NCI-H446 treated with DMSO at 0.1 percent for 48 hours (cell line): ENCODE measurements at places on chromosomes 12 and 14.

DNA sequence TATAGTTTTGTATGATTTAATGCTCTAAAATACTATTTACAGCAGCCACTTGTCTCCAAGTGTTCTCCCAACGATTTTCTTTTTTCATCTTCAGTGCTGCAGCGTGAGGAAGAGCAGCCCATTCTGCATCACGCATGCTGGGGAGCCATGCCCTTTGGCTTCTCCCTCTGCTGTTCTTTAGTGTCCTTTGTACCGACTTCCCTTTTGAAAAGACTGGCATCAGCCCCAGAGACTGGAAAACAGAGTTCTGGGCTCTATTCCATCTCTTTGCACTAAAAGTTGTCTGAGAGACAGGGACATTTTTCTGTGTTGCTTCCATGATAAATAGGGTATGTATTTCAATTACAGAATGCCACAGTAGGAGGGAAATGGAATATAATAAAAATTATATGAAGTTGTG is 105.1 kb downstream of the RERG start:
- DNase-seq, result peak; percentile 36

DNA sequence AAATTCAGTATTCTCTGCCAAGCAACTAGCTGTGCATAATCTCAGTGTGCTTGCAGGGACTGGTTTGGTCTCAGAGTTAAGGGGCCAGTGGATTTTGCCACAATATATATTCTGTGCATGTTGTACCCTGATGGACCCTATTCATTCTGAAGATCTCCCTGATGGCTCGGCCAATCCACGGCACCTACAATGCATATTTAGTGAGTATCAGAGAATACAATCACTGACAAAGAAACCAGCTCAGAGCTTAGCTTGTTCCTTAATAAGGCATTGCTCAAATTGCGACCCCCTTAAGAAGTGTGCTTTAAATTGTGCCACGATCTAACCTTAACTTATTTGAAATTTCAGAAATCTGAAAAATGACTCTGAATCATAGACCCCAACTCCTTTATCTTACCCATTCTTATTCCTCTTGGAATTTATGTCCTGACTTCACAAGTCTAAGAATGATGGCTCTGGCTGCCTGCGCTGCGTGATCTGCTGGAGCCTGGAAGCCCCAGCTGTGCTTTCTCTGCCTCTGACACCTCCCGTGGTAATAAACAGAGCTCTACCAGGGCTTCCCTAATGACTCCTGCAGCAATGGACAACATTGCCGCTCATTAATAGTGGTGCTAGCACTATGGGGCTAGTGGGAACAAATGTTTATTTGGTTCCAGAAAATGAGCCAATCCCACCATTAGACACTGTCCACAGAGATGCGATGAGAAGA is 9.0 kb upstream of the DCAF4 start:
- no peak for DNase-seq

GRCh38 chr12:66036317-66036716 is 94.2 kb downstream of the LLPH start:
- peak; percentile 56 for DNase-seq

DNA sequence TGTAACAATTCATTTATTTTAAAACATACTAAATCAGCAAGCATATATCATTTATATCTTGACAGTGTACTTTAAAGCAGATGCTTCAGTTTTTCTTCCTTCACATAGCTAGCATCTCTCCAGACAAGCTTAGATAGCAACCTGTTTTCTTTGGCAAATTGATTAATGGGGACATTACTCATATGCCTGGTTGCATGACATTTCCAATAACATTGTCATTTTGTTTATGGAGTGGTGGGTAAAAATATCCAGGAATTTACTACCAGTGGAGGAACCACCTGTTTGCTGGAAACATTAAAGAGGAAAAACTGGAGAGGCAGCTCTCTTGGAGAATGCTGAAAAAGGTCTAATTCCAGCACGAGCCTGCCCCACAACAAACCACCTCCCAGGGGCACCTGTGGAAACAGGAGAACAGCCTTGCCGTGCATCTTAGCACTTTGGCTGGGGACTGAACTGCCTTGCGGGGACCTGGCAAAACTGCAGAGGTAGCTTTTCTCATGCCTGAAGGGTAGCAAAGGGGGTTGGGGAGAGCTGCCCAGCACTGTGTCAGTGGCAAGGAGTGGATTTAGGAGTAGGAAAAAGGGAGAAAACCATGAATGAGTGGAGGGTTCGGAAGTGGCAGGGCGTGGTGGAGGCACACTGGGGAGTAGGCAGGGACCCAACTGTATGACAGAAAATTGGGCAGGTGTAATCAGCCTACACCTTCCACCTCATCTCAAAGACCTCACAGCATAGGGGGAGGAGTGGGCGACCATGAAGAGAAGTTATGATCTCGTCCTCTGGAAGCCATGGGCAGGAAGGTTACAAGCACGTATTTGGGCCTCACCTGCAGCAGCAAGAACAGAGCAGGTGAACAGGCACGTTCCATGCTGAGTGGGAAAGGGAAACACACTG is 11.7 kb upstream of the CREBL2 start:
- DNase-seq, result no peak

GRCh38 chr12:12214635-12215131 is 52.2 kb downstream of the LRP6 start:
- DNase-seq, result no peak

DNA sequence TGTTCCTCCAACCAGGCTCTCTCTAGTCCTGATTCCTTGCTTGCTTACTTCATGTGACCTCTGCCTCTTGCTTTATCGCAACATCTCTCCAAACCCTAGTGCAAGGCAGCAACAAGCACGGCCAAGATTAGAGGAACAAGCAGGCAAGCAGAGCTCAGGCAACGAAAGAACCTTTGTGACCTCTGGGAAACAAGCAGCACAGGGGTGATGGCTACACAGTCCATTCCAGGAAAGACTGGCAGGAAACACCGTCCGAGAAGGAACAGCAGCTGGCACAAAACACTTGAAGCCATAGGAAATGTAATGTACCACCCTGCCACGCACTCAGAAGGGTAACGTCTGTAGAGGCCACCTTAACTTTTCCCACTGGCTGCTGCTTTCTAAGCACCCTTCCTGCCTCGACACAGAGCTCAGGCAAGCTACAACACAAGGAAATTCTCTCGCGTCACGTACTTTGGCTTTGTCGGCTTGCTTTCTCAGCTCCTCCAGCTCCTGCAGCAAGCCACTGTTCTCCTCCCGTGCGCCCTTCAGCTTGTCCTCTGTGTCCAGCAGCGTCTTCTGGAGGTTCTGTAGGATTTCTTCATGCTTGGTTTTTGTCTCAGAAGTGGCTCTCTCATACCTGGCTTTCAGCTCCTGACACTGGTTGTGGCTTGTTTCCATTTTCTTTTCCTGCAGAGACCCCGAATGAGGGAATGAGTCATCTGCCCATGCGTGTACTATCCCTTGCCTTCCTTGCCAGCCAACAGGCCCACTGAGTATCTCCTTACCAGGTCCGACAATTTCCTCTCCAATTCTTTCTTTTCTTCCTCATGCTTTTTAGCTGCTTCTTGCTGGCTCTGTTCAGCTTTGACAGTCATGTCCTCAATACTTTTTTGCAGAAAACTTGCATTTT is 61.4 kb upstream of the VPS33A start:
- no peak for DNase-seq

DNA sequence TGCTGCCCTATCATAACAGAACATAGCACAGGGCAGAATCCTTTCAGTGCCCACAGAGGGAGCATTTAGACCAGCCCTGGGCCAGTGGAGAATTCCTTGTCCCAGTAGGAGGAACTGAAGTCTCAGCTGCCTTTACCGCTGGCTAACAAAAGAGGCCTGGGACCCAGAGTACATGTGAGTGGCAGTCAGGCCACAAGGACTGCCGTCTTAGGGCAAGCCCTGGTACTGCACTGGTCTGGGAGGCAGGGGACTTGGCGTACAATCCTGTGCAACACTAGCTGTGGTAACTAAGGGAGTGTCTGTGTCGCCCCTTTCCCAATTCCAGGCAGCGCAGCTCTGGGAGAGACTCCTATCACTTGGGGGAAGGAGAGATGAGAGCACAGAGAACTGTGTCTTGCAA is 17.0 kb upstream of the CSRP2 start:
- DNase-seq, result no peak

DNA sequence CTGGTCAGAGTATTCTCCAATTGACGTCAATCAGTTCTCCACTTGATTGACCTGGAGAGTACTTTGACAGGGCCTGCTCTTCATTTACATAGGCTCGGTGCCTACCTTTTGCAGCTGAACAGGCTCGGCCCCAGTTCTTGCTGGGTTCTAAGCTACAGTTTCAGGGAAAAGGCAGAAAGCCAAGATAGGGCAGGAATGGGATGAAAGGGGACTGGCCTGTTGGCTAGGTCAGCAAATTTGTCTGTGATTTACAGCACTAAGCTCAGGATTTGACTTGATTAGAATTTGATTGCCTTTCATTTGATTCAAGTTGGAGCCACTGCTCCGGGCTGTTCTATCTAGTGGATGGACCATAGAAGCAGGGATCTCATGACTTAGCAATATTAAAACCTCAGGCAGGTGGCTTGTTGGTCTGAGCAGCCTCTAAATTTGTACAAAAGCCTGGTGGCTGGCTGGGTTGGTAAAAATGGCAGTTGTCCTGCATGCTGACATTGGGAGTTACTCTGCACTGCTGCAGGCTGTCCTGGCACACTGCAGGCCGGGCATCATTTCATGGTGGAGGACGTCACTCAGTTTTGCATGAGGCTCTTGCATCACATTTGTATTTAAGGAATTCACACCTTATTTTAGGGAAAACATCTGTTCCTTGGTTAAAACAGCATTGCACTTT is 71.8 kb downstream of the BICD1 start:
- no peak for DNase-seq

DNA sequence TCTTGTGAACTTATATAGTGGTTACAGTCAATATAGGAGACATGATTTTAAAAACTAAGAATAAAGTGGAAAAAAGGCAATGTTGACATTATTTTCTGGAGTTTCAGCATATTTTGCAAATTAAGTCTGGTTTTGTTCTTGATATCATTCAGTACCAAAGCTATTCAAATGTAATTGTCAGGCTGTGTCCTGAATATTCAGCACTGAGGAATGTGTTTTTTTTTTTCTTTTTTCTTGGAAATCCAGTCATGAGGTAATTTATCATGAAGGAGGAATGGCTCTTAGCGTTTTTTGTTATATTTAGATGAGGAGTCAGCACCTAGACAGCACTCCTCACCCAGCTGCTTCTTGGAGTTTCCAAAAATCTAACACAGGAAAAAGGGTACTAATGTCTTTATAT is 225.5 kb downstream of the CCDC91 start:
- no peak for DNase-seq

DNA sequence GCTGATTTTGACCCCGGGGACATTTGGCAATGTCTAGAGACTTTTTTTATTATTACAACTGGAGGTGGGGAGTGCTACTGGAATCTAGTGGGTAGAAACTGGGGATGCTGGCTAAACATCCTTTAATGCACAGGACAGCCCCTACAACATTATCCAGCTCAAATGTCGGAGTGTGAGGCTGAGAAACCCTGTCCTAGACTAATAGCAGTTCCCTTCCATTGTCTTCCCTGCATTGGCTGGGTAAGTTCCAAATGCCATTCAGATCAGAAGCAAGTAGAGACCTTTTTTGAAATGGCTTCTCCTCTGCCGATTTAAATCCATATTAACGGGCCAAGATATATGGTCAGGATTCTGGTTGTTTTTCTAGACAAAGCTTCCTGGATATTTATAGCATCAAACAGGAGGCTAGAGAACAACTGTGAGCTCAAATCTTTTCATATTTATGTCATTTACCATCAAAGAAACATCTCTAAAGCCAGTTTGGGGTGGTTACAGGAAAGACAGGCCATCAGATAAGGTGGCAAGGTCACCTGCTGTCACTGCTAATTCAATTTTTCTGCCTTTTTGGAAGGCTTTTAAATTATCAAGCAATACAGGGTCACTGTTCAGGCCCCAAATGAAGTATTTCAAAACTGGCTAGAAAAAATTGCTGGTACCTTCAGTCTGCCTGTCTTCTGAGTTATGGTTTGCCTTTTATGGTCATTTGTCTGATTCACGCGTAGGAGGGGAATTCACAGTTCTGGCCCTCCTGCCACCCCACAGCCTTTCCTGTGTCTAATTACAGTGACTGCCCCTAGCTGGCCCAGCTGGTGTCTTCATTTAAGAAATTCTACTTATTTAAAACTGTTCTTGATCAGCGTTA is 20.1 kb upstream of the AKAP5 start:
- no peak for DNase-seq
